ENCODE measurements at places on chromosomes 4 and X.
A peak's percentile ranks its signal among the peaks of the same experiment; 100 is the strongest.

- DNase-seq = no peak
Measured at GRCh38 chr4:181796502-181796901, 446.7 kb upstream of the TENM3 start.

DNA sequence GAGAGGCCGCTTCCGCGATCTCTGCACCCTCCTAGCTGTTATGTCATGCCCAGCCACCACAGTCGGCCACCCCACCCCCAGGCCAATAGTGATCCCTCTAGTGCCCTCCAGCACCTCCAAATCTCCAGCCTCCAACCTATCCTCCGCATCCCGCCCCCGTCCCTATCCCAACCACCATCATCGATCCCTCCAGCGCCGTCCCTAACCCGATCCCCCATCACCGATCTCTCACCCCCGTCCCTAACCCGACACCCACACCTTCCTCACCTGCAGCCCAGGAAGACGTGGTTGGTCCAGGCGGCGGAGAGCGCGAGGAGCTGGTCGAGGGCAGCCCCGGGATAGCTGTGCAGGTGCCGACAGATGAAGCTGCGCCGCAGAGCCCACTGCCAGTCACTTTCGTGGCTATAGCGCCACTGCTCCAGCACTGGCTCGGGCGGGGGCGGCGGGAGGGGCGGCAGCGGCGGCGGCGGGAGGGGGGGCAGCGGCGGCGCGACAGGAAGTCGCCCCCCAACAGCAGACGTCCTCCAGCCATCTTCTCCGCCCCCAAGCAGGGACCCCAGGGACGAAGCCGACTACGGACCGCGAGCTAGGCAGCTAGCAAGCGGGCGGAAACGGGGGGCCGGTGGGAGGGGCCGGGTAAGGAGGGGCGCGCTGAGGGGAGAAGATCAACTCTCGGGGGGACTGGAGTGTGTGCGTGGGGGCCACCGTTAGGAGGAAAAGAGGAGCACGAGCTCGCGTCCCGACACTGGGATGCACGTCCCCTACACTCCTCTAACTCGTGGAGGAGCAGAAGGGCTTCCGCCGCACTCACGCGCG, 552 bp downstream of the NKRF start:
- DNase-seq = peak; percentile 79

GRCh38 chrX:150693725-150694574, 754 bp downstream of the MTMR1 start:
- DNase-seq = peak; percentile 86

- DNase-seq = no peak
Measured at GRCh38 chrX:132063862-132064261, 40.8 kb downstream of the STK26 start.

DNA sequence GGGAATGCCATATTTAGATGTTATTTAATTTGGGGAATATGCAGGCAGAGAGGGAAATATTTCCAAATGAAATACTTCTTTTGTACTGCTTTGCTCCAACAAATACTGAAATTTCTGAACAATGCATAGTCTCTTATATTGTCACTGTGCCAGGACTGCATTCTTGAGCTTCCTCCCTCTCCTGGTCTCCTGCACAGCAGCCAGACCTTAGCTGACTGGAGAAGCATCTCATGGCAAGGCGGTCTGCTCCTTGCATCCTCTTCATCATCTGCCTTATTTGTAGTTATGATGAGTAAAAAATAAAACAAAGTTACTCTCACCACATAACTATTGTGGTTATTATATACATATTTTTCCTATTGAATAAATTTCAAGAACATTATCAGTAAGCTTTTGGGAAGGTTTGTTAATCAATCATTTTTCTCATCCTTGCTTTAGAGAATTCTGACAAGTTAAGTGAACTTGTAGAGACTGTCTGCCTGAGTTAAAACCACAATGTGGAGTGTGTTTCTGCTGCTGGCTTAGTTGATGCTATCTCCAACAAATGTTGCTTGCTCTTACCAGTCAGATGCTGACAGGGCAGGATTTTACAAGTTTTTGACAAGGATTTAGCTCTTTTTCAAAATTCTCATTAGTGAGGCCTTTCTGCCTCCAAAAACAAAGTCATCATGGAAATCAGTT, 153.6 kb downstream of the SOWAHB start:
- DNase-seq = no peak

- no peak for DNase-seq
Measured at GRCh38 chr4:121062521-121062920, 9.8 kb downstream of the NDNF start.

DNA sequence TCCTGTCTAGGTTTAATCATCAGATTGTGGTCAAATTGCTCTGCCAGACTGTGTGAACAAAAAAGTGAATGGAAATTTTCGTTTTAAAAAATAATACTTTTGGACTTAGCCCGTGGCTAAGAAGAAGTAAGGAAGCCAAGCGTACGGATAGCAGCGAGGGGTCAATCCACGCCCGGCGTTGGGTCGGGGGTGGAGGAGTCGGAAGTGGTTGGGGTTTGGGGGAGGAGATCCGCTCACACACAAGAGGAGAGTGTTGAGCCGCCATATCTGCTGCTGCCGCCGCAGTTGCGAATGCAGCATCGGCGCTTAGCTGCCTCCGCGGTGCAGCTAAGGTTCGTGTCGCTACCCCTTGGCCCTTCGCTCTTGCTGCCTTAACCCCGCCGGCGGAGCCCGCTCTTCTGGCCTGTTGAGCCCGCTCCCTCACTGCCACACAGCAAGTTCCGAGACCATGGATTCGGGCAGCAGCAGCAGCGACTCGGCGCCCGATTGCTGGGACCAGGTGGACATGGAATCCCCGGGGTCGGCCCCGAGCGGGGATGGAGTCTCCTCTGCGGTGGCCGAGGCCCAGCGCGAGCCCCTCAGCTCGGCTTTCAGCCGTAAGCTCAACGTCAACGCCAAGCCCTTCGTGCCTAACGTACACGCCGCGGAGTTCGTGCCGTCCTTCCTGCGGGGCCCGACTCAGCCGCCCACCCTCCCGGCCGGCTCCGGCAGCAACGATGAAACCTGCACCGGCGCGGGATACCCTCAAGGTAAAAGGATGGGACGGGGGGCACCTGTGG, at the start of gene GSPT2:
GSPT2 (plus strand) TSS at position 264 of the 779 bp plus-strand sequence; CDS start at position 449, 185 bp downstream.
- DNase-seq = peak; percentile 80

DNA sequence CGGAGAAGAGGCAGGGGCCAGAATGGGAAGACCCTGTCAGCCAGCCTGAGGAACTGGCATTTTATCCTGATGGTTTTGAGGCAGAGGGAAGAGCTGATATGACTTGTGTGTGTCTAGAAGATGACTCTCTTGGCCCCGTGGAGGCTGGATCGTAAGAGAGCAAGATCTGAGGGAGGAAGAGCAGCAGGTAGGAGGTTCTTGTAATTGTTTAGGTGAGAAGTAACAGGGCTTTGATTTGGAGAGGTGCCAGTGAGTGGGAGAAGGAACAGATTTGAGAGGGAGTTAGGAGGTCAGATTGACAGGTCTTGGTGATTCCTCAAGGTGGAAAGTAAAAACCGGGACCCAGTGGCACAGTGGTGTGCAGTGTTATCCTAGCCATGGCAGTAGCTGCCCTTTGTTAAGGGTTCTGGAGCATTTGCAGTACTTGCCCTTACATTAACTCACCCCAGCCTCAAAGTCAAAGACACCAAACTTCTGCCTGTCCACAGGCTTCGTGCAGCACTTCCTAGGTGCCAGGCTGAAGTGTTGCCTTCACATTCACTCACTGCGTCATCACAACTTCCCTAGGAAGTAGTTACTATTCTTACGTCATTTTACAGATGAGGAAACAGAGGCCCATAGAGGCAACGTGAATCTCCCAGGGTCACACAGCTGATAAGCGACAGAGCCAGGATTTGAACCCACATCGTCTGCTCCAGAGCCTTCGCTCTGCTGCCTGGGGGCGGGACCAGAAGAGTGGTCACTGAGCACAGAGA, 23.7 kb downstream of the RTL5 start:
- DNase-seq = no peak

DNA sequence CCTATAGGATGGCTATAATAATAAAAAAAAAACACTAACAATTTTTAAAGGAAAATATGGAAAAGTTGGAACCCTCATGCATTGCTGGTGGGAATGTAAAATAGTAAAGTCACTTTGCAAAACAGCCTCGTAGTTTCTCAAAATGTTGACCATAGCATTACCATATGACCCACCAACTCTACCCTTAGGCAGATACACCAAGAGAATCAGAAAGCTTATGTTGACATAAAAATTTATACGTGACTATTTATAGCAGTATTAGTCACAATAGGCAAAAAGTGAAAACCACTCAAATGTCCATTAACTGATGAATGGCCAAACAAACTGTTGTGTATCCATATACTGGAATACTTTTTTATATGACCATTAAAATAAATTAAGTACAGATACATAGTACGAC, 19.8 kb upstream of the FAM241A start:
- no peak for DNase-seq

DNA sequence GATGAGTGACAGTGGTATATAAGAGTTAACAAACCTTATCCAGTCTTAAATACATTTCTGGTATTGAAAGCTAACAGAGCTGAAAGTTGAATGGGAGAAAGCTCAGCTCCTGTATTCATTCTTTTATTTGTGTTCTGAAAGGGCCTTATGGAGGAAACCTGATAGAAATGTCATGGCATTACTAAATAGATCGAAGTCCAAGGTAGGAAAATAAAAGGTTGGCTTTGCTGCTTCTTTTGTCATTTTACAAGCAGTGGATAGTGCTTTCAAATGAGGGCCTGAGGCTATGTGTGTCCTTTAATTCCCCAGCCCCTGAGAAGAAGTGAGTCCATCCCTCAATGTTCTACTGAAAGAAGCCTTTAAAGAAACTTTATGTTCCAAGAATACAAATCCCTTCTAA, 974.3 kb upstream of the INTU start:
- DNase-seq = no peak

GRCh38 chr4:124708517-124709300, 3.8 kb downstream of the ANKRD50 start:
- no peak for DNase-seq

- no peak for DNase-seq
Measured at GRCh38 chr4:52552778-52553177, 106.3 kb downstream of the USP46 start.

GRCh38 chr4:3800351-3800750, 34.2 kb downstream of the ADRA2C start:
- no peak for DNase-seq

DNA sequence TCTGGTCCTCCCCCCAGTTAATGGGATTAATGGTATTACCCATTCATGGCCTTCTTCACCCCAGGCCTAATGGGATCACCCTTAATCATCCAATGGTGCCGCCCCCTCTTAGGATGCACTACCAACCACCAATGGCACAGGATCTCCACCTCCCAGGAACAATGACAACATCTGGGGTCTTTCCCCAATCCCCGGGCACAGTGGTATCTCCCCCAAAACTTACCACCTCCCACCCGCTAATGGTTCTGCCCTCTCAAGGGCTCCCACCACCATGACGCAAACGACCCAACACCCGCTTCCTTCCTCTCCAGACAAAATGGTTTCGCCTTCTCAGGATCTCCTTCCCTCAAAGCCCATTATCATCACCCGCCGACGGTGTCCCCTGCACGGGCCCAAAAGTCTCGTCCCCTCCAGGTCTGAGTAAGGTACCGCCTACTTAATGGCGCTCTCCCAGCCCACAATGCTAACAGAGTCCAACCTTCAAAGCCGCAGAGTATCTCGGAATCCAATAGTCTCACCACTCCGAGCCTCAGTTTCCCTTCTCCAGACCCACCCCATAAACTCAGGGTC, 458 bp downstream of the GRIPAP1 start:
- DNase-seq = no peak

DNA sequence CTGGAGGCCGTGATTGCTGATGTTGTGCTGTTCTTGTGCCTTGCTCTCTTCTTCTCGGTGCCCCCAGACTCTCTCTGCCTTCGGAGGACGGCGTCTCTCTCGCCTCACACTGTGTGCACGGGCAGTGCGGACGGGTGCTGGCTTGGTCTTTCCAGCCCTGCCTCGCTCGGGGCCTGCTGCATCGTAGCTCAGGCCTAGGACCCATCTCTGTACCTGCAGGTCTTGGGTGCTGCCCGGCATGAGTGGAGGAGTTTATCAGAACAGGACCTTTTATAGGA, 18.2 kb downstream of the RGS12 start:
- DNase-seq = no peak

DNA sequence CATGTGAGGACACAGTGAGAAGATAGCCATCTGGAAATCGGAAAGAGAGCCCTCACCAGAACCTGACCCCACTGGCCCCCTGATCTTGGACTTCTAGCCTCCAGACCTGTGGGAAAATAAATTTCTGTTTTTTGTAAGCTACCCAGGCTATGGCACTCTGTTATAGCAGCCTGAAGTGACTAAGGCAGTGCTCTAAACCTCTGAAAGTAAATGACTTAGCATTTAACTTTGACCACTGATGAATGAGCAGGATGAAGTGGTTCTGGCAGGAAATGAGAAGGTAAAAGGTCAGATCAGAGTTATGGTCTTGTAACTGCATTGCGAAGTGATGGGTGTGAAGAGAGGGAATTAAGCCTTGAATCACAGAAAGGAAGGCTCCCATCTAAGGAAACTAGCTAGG, 17.0 kb downstream of the GPAT3 start:
- DNase-seq = no peak

DNA sequence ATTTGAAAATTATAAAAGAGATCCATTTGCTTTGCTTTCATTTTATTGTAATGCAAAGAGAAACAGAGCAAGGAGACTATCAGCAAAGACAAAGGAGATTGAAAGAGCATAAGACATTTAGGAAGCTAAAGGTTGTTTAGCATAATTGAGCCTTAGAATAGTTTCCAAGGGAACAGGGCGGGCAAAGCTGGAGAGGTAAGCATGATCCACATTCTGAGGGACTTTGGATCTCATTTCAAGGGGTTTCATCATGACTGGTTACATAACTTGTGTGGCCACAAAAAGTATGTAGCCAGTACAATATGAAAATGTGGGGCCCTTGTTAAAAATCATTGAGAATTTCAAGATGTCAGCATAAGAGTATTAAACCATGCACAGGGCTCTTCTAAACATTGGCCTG, 406.5 kb downstream of the RPA4 start:
- DNase-seq = no peak

- DNase-seq = no peak
Measured at GRCh38 chrX:84047339-84047738, 140.7 kb downstream of the RPS6KA6 start.

- no peak for DNase-seq
Measured at GRCh38 chr4:31351695-31352094, 631.5 kb downstream of the PCDH7 start.

GRCh38 chrX:47217121-47217851, 1.2 kb upstream of the CDK16 start:
- no peak for DNase-seq

- DNase-seq = peak; percentile 65
Measured at GRCh38 chr4:1039493-1040343, 28.3 kb downstream of the FGFRL1 start.

Data from left lung (tissue), 14 donors.